ENCODE measurements at places on chromosomes 5 and 9.

- H3K36me3 ChIP-seq = no peaks in the 10 kb centered on the region
- H3K27ac ChIP-seq = no peak overlapping the region
- no peaks in the 10 kb centered on the region for H3K4me1 ChIP-seq
- H3K4me3 ChIP-seq = no peak overlapping the region
- no peak for DNase-seq
These were observed 8.6 kb downstream of the AGPAT2 start for GRCh38 chr9:136678624-136679023.

DNA sequence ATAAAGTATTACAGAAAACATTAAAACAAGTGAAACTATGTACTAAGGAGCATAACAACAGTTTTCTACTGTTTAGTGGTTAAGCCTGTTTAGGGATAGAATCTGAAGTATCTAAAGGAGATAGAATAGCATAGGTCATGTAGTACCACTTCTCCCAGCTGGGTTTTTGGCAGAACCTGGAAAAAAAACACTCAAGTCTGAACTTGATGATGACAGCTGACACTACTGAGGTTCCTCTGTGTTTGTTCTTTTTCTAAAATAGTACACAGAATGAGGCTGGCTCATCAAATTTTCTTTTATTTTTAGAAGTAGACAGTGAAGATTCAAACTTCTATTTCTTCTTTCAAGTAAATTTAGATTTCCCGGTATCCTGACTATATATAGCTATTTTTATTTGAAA, 203.8 kb upstream of the ACO1 start:
- no peaks in the 10 kb centered on the region for H3K36me3 ChIP-seq
- no peak for DNase-seq
- no peaks in the 10 kb centered on the region for H3K4me1 ChIP-seq
- H3K4me3 ChIP-seq = no peak overlapping the region
- H3K27ac ChIP-seq = no peak overlapping the region

GRCh38 chr5:58022055-58022454, 437.8 kb downstream of the PLK2 start:
- no peaks in the 10 kb centered on the region for H3K27me3 ChIP-seq
- no peak overlapping the region for H3K27ac ChIP-seq
- no peak overlapping the region for H3K4me3 ChIP-seq

- H3K36me3 ChIP-seq = no peaks in the 10 kb centered on the region
- H3K27me3 ChIP-seq = no peaks in the 10 kb centered on the region
- no peak for DNase-seq
- peak within 1 kb of the TSS; percentile 97 for H3K4me3 ChIP-seq
- H3K27ac ChIP-seq = peak within 1 kb of the TSS; percentile 70
- peaks cover 55% of the 10 kb centered on the region for H3K4me1 ChIP-seq
These were observed at the start of gene SIT1 for GRCh38 chr9:35650341-35651158. SIT1 (minus strand) TSS chr9:35650931; CDS start chr9:35650853, 78 bp downstream.

DNA sequence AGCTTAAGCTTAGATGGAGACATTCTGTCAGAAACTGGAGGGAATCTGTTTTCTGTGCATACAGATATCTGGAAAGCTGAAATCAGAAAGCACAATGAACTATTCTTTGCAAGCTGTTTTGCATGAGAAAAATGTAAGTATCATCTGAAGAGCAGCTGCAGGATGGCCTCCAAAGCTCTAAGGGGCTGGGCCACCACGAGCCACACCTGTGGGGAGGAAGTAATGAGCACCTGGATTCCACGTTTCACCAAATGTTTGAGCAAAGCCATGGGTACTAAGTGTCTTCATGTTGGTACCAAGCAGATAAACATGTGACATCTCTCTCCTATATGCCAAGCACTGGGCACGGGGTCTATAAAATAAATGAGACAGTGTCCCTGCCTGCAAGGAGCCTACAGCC, 199.3 kb downstream of the TTLL11 start:
- H3K27ac ChIP-seq = no peak overlapping the region
- no peak overlapping the region for H3K4me3 ChIP-seq
- DNase-seq = no peak
- H3K27me3 ChIP-seq = no peaks in the 10 kb centered on the region
- no peaks in the 10 kb centered on the region for H3K36me3 ChIP-seq

DNA sequence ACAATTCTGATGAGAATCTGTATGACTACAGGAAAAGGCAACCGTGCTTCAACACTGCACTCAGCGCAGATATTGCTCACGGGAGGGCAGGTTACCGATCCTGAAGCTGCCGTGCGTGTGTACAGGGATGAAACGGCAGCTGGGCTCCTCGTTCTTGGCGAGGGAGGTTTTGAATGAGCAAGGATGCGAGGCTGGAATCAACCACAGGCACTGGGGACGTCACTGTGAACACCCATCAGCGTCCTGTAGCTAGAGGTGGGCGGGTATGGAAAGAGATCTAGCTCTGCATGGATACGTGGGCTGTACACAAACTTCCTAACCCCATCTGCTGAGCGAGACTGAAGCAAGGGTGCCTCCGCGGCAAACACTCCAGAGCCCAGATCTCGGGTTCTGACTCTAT, 84.3 kb upstream of the COL5A1 start:
- H3K4me1 ChIP-seq = no peaks in the 10 kb centered on the region
- H3K27ac ChIP-seq = no peak overlapping the region
- no peak overlapping the region for H3K4me3 ChIP-seq
- no peak for DNase-seq

GRCh38 chr9:134396258-134396742, 70.0 kb downstream of the RXRA start:
- H3K36me3 ChIP-seq = no peaks in the 10 kb centered on the region
- peaks cover 60% of the 10 kb centered on the region for H3K4me1 ChIP-seq
- no peaks in the 10 kb centered on the region for H3K27me3 ChIP-seq
- peak; percentile 56 for DNase-seq
- peak overlapping the region; percentile 62 for H3K4me3 ChIP-seq
- H3K27ac ChIP-seq = peak overlapping the region; percentile 66

DNA sequence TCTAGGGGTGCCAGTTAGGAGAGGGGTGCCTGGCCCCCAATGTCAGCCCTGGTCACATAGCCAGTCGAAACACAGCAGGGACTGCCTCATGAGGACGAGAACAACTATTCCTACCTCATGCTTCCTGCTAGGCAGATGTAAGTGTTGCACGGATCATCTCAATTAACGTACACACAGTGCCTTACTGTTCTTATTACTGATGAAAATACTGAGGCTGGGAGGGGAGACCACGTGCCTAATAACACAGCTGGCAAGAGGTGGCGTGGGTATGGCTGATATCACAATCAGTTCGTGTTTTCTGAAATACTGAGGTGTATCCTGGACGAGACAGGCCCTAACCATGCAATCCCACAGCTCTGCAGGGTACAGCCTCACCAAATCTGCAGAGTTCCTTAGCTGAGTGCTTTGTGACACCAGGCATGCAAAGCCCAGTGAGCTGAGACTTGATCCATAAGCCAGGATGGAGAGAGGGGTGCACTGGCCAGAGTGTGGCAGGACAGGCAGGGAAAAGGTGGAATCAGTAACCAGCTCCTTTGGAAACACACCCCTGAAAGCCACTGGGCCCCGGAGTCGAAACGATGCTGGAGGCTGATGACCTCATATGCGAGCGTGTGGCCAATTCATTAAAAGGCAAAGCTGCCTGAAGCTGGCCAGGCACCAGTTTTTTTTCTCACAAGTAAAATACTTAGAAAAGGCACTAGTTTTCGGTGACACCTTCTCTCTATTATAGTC, 63.9 kb downstream of the PRRT1B start:
- no peaks in the 10 kb centered on the region for H3K27me3 ChIP-seq
- H3K4me3 ChIP-seq = no peak overlapping the region
- no peak for DNase-seq
- H3K36me3 ChIP-seq = peaks cover 19% of the 10 kb centered on the region
- H3K4me1 ChIP-seq = no peaks in the 10 kb centered on the region

DNA sequence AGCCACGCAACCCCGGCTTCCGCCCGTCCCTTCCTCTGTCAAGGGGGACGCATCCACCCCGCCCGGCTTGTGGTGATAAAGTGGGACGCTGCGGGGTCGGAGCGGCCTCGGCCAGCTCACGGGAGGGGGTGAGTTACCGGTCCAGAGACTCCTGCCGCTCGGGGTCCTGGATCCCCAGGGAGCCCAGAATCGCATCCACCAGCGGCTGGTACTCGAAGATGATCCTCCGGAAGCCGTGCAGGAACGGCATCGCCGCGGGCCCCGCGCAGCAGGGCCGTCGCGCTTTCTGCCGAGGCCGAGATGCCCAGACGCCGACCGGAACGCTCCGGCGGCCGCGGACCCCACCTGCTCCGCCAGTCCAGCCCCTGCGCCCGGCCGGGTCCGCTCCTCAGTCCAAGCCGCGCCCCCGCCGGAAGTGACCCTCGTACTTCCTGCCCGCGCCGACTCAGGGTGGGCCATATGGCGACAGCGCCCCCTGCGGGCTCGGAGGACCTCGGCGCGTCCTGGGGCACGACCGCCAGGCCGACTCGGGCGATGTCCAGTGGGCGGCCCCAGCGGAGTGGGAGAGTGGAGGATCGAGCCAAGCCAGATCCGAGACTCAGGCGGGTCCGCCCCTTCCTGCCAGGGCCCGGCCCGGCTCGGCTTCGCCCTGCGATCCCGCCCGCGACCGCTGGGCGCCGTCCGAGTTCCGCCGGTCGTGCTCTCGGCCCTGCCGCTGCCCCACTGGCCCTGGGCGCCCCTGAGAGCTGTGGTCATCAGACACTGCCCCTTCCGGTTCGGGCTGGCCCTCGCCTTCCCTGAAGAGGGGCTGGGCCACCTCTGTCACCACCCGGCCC, at the start of gene ASB6:
ASB6 (minus strand) TSS at position 402 of the 836 bp plus-strand sequence; CDS start at position 250, 152 bp downstream.
- peaks cover 15% of the 10 kb centered on the region for H3K4me1 ChIP-seq
- H3K4me3 ChIP-seq = peak within 1 kb of the TSS; percentile 95
- H3K36me3 ChIP-seq = peaks cover 22% of the 10 kb centered on the region
- H3K27me3 ChIP-seq = no peaks in the 10 kb centered on the region

DNA sequence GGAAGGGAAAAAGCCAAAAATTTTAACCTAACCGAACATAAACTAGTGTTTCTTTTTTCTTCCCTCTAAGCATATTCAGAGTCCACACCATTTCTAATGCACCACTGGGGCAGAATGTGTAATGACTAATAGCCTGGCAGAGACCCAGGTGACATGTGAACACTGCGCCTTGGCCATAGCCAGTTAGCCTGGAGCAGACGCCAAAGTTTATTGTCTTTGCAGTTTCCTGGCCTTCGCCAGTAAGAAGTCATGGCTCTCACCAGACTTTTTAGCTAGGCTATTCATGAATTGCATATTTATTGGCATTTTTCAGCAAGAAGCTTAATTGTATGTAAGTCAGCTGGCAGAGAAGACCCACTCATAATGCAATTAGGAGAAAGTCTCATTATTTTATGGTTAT, 182.8 kb upstream of the SLC27A6 start:
- H3K27ac ChIP-seq = no peak overlapping the region
- no peaks in the 10 kb centered on the region for H3K27me3 ChIP-seq
- H3K4me3 ChIP-seq = no peak overlapping the region
- no peaks in the 10 kb centered on the region for H3K36me3 ChIP-seq

DNA sequence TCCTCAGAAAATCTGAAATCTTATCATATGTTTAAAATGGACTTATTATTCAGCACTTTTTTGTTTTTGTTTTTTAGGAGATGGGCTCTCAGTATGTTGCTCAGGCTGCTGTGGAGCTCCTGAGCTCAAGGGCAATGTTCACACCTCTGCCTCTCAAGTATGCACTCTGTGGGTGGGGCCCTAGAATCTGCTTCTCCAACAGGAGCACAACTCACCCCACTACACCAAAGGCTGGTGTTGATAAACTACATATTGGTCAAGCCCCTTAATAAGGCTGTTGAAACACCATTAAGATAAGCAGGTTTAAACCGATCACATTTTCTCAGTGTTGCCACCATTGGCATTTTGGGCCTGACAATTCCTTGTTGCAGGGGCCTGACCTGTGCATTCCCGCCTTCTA, 131.6 kb downstream of the FANCC start:
- no peaks in the 10 kb centered on the region for H3K27me3 ChIP-seq
- no peak for DNase-seq
- peaks cover 19% of the 10 kb centered on the region for H3K4me1 ChIP-seq
- no peak overlapping the region for H3K27ac ChIP-seq
- H3K4me3 ChIP-seq = no peak overlapping the region

DNA sequence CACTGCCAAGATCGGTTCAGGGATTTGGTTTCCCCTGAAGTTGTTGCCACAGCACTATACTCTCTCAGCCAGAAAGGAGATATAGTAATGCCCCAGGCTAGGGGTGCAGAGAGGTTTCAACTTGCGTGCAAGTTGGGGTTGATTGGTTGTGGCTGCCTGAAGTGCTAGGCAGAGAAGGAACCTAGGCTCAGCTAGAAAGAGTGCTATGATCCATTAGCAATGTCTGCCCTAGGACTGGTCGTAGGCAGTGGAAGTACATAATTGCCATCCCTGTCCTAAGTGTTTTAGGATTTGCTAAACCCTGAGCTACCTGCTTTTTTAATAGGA, 136.6 kb upstream of the SMIM23 start:
- H3K36me3 ChIP-seq = no peaks in the 10 kb centered on the region
- H3K4me1 ChIP-seq = no peaks in the 10 kb centered on the region
- DNase-seq = no peak
- no peak overlapping the region for H3K4me3 ChIP-seq
- H3K27ac ChIP-seq = no peak overlapping the region

Measured in CD8-positive, alpha-beta memory T cell (primary cell).